ENCODE measurements at places on chromosomes 4 and X.

DNA sequence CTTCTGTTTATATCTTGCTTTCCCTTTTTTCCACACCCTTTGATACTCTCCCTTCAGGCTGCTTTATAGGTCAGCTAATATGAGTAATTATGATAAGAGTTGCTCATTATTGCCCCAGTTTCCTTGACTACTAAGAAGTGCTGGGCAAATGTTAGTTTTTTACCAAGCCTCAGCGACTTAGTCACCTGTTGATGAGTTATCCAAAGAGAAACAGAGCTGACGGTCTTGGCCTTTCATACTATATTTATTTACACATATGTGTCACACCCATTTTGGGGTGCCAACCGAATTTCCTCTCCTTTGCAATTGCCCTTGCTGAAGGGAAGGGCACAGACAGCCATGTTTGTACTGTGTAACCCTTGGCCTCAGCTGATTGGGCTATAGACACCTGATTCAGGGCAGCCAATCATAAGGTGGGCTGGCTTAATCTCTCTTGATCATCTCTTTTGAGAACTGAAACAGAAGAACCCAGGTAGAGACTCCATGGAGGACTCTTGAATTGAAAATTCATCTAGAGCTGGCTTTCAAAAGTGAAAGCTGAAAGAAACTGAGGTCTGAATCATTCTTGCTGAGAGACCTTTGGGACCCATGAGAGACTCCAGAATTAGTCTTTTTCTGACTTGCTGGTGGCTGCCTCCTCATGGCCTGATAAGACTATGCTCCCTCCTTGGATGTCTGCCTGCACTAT lies 111.7 kb upstream of the RPS6KA3 start:
- no peak for DNase-seq

GRCh38 chr4:154277172-154277571 lies 214.4 kb downstream of the DCHS2 start:
- no peak for DNase-seq

GRCh38 chr4:146976145-146976544 lies 30.5 kb upstream of the TTC29 start:
- DNase-seq: no peak

- DNase-seq: no peak
These were observed 159.3 kb upstream of the VCX3A start for GRCh38 chrX:6694221-6694620.

GRCh38 chr4:100929135-100929534 lies 411.3 kb upstream of the EMCN start:
- no peak for DNase-seq

DNA sequence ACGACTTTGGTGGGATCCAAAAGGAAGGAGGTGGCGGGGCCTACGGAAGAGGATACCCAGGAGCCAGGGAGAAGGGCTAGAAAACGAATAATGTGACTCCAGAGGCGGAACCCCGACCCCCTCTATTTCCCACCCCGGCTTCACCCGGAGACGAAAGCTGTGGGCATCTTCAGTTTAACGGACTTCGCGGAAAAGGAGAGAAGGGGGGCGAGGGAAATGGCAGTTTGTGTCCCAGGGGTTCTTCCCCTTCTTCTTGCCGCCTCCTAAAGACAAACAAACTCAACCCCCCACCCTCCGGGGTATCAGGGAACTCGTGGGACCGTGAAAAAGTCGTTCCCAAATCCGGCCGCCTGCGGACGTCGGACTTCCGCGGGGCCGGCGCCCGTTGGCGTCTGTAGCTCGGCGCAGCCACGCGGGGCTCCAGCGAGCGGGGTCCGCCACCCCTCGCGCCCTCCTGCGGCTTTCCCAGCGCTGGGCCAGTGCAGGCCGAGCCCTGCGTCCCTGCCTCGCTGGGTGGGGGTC lies 3.6 kb upstream of the LEF1 start:
- DNase-seq: no peak

GRCh38 chr4:38661371-38661770 lies 2.6 kb upstream of the KLF3 start:
- no peak for DNase-seq

- no peak for DNase-seq
These were observed 214.9 kb upstream of the UGT8 start for GRCh38 chr4:114383721-114384120.

DNA sequence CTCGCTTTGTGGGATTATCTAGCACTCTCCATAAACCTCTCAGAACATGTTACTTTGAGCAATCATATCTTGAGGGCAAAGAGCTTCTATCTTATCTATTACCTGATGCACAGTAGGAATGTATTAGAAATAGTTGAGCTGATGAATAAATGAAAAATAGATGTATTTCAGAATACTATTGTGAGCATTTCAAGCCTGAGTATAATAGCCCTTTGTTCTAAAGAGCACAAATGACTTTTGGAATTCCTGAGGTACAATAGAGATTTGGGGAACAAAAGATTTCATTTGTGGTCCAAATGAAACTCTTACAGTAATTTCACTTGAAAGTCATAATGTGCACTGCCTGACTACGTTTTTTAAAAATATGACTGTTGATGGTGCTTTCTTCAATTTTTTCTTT lies 159.5 kb downstream of the UGT8 start:
- no peak for DNase-seq

- DNase-seq: no peak
These were observed 165.9 kb downstream of the PJA1 start for GRCh38 chrX:68999356-68999755.

- DNase-seq: no peak
These were observed 17.5 kb downstream of the RBMX2 start for GRCh38 chrX:130419263-130419662.

GRCh38 chr4:24197955-24198354 lies 308.1 kb upstream of the PPARGC1A start:
- DNase-seq: no peak

DNA sequence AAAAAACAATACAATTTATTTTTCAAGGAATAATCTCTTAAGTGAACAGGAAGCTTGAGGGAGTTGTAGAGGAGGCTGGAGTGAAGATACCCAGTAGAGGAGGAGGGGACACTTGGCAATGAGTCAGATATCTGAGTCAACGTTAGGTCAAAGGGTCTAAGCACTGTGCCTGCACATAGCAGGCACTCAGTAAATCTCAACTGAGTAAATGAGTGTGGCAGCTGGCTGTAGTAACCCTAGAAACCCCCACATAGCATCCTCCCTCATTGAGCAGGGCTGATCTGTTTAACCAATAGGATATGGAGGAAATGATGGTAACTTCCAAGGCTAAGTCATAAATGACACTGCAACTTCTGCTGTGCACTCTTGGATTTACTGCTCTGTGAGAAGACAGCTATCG lies 186.0 kb upstream of the FAM241A start:
- DNase-seq: no peak

- DNase-seq: no peak
These were observed 49.5 kb upstream of the HELT start for GRCh38 chr4:184968784-184969201.

All from NCI-H1417 treated with DMSO at 0.1 percent for 48 hours (cell line).